ENCODE measurements at places on chromosomes 11 and 22.

GRCh38 chr11:14520747-14521151 is 563 bp upstream of the PSMA1 start:
- no peak for DNase-seq

GRCh38 chr11:93905384-93905783 is 55.0 kb upstream of the VSTM5 start:
- DNase-seq = no peak

DNA sequence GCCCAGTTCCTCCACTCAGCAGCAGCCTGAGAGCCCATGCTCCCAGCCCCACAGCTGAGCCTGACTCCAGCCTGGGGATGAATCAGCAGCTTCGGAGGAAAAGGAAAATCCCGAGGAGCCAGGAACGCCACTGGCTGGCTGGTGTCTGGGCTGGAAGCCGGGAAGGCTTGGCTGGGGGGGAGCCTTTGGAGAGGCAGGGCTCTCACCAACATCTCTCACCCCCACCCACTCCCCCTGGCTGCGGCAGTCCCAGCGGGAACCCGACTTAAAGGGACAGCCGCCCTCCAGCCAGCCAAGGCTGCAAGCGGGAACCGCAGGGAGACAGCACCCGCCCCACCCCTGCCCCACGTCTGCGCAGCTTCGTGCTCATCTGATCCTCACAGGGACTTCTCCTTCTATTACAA is 28.4 kb downstream of the KIAA0930 start:
- DNase-seq = no peak

DNA sequence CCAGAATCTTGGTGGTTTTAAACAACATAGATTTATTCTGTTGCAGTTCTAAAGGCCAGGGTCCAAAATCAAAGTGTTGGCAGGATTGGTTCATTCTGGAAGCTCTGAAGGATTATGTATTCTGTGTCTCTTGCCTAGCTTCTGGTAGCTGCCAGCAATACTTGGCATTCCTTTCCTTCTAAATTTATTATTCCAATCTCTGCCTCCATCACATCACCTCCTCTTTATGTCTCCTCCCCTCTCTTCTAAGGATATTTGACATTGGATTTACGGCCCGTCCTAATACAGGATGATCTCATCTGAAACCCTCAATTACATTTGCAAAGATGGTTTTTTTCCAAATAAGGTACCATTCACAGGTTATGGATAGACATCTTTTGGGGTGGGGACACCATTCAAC is 186.5 kb downstream of the SBF2 start:
- no peak for DNase-seq

GRCh38 chr22:45704648-45705047 is 33.0 kb downstream of the ATXN10 start:
- no peak for DNase-seq

- DNase-seq = no peak
Observed at GRCh38 chr11:115618428-115618827, 114.2 kb upstream of the CADM1 start.

DNA sequence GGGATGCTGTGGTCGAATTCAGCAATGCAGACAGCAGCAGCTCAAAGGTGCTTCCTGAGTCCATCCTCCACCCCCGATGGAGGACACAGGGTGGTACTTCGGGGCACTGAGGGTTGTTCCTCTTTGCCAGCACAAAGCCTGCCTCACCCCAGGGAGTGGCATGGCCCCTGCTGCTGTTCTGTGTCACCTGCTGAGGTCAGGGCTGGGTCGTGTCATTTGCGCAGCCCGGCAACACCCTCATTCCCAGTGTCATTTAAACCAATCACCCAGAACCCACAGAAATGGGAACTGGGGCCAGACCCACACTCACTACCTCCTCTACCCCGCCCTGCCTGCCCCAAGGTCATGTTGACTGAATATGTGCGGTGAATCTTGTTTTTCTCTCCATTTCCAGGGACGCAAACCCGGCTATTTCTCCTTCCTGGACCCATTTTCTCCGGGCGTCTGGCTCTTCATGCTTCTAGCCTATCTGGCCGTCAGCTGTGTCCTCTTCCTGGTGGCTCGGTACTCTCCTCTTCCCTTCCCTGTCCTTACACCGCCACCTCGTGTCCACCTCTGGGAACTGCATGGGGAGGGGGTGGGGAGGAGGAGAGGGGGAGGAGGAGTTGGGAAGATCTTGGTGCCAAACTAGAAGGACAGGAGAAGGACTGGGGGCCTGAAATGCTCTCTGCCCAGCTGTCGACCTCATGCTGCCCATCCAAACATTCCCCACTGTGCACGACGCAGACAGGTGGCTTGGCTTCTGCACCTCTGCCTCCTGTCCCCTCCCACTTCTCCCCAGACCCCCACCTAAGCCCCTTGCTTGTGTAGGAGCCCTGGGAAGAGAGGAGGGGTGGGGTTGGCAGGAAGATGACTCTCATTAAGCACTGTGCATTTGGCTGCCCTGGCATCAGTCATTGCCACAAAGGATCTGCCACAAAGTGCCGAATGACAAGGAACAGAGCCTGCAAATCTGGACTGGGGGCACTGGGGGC is 71.2 kb upstream of the TBCEL start:
- peak; percentile 6 for DNase-seq

GRCh38 chr11:87128372-87128771 is 90.6 kb downstream of the TMEM135 start:
- DNase-seq = no peak

- no peak for DNase-seq
Observed at GRCh38 chr11:43998308-43998707, 49.5 kb upstream of the ACCSL start.

GRCh38 chr11:126282361-126282735 is 545 bp upstream of the TIRAP start:
- DNase-seq = no peak

- DNase-seq = no peak
Observed at GRCh38 chr11:69683764-69684333, 8.7 kb upstream of the LTO1 start.

- DNase-seq = no peak
Observed at GRCh38 chr11:134517115-134517514, 105.1 kb upstream of the B3GAT1 start.

GRCh38 chr11:47186700-47187695 is 764 bp upstream of the PACSIN3 start:
- DNase-seq = no peak

DNA sequence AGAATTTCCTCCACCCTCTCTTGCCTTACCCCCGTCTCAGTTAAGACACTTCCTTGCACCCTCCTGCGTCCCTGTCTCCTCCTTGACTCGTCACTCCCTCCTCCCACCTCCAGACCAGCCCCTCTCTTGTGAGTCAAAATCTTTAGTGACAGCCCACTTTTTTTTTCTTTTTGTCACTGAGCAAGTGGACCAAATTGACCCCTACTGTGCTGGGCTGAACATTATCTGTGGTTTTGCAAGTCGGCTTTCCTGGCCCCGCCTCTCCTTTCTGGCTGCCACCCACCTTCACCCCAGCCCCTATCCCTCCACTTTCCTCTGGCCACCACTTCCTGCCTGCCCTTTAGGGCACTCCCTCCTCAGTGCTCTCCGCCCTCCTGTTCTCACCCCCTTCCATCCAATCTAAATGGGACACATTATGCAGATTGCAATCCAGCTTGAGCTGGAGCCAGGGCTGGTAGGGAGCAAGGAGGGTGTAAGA is at the start of gene APLNR:
Gene APLNR, minus strand, starts transcription at position 47 of the 478 bp plus-strand sequence. CDS start 246 bp downstream, outside the sequence.
- no peak for DNase-seq

DNA sequence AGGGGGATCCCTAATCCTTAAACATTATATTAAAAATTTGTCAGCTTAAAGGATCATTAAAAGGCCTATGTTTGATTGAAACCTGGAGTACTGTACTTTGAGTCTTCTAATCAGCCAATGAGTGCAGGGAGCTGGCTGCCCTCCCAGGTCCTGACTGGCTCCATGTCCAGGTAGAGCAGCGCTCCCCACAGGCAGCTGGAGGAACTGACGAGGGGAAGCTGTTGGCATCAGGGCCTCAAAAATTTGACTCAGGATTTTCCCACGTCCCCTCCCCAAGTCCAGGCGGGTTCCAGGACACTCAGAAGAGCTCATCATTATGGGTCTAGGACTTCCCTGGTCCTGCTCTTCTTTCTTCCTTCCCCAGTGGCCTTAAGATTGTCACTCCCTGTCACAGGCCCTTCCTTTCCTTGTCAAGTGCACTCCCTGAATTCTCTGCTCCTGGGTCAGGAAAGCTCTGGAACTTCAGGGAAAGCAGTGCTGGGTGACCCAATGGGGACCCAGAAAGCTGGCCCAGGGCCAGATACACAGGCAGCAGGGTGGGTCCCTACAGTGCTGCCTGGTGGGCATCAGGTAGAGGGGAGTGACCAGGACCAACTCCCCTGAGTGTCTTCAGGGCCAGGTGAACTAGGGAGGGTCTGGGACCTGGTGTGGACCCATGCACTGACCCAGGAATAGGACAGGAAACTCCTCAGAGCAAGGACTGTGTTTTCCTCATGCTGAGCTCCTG is 65.5 kb downstream of the GGTLC2 start:
- no peak for DNase-seq

DNA sequence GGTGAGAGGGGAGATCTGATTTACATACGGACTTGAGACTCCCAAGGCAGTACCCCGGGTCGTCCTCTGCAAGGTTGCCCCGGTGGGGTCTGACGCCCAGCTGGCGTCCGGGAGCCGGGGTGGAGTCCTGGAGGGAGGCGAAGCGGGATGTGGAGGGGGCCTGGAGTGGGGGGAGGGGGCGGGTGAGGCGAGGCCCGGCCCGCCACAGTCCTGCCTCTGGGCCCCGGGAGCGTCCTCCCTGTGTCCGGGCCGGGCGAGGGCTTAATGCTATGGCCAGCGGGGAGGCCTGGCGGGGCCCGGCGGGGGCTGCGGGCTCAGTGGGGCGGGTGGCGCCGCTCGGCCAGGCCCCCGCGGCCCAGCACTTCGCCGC is 2.4 kb upstream of the MYBPC3 start:
- no peak for DNase-seq

DNA sequence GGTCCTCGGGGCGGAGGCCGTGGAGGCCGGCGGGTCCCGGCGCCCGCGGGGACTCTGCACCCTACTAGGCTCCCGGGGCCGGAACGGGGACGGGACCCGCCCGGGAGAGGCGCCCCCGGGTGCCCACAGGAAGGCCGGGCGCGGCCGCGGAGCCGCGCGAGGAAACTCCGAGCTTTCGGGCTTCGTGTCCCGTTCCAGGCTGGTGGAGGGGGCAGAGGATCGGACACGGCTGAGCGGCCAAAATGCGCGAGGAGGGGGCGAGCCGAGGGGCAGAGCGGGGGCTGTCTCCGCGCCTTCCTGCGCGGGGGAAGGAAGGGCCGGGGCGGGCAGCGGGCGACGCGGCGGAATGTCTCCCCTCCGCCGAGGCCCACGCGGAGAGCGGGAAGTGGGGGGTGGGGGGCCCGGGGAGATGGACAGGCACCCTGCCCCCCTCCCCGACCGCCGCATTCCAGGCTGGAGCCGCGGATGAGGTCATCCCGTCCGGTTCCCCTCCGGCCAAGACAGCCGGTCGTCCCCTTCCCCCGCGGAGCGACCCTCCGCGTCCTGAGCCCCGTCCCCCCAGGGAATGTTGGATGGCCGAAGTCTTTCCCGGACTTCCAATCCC is 430 bp downstream of the CDC42EP1 start:
- DNase-seq = no peak

- no peak for DNase-seq
Observed at GRCh38 chr22:46551996-46552395, 14.6 kb upstream of the CELSR1 start.

- DNase-seq = no peak
Observed at GRCh38 chr11:9525116-9525515, 48.4 kb upstream of the WEE1 start.

DNA sequence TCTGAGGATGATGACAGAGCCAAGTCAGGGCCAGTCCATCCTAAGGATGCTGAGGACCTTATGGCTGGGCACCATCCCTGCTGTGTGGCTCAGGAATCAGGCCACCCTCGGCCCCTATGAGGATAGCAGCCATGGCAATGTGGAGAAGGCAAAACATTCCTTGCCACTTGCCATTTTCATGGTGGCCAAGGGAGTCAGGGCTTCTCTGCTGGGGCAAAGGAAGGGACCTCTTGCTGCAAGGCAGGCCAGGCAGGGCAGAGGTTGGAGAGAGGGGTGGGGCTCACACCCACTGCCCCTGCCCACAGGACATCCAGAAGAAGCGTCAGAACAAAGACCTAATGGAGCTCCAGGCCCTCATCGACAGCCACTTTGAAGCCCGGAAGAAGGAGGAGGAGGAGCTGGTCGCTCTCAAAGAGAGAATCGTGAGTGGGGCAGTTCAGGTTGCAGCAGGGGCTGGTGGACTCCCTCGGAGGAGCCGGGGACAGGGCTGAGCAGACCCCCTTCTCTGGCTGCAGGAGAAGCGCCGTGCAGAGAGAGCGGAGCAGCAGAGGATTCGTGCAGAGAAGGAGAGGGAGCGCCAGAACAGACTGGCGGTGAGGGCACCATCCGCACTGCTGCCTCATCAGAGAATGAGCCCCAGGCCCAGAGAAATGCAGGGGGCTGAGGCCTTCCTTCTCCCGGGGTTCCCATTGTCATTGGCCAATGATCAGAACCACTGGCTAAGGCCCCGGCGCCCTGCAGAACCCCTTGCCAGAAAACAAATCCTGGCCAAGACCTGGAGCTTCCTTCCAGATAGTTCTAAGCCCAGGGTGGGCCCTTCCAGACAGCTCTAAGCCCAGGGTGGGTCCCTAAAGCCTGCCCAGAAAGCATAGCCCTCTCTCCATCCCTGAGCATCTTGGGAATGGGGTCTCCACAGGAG is 13.5 kb upstream of the MRPL23 start:
- no peak for DNase-seq

DNA sequence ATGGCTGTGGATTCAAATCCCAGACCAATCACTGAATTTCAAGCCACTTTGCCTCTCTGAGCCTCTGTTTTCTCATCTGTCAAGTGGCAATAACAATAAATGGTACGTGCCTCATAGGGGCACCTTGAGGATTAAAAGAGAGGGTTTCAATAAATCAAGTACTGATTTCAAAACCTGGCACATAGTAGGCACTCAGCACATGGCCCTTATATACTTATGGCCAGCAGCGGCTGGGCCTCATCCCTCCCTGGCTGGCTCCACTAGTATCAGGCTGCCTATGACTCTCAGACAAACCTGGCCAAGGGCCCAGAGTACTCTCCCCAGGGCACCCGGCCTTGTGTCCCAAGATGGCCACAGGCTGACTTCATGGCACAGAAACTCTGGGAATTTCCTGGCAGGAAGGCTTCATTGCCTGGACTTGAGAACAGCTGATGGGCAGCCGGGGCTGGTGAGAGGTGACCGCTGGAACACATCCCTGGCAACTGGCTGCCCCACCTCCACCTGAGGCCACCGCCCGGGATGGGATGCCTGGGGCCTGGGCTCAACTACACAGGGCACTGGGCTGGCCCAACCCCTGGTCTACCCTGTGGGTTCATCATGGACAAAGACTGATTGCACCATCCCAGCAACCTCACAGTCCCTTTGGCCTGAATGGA is 3.4 kb downstream of the FADS3 start:
- no peak for DNase-seq

DNA sequence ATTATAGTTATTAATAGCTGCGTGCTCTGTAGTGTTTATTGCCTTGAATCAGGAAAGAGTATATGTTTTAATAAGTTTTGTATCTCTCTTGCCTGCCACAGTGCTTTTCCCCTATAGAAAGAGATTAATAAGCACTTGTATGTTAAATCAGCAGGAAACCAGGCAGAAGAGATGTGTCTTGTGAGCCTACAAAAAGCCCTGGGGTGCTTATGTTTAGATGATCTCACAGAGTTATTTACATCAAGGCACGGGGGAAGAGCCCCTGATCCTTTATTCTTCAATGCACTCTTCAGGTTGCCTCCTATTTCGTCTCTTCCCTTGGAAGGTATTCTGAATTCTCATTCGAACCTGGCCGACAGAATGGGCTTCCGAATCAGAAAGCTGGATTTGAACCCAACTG is 183.0 kb downstream of the MAML2 start:
- DNase-seq = no peak

Measured in esophagus squamous epithelium (tissue), 5 donors.